ENCODE measurements at places on chromosomes 6 and 20. TPM values are rescaled to one million over a fixed set of nuclear protein-coding genes. Genes with fewer than 3 reads are reported as not detected.

SLC44A4 gene
- total RNA-seq = not detected

ZFP57 gene
- total RNA-seq = 11.5 TPM

LY6G5C gene
- 2.3 TPM for total RNA-seq

RUNX2 gene
- total RNA-seq = 4.8 TPM

OR2H1 gene
- not detected for total RNA-seq

KIAA1755 gene
- not detected for total RNA-seq

NKAPL gene
- total RNA-seq = 0.46 TPM

PACSIN1 gene
- 0.28 TPM for total RNA-seq

C6orf132 gene
- total RNA-seq = 0.18 TPM

CLIC5 gene
- total RNA-seq = 0.50 TPM

ULBP2 gene
- 0.43 TPM for total RNA-seq

HLA-DRA gene
- total RNA-seq = 12.2 TPM

HDGFL1 gene
- not detected for total RNA-seq

GRCh38 chr6:157961153-157961831, 20.4 kb upstream of the SYNJ2 start:
- DNase-seq = no peak

DNA sequence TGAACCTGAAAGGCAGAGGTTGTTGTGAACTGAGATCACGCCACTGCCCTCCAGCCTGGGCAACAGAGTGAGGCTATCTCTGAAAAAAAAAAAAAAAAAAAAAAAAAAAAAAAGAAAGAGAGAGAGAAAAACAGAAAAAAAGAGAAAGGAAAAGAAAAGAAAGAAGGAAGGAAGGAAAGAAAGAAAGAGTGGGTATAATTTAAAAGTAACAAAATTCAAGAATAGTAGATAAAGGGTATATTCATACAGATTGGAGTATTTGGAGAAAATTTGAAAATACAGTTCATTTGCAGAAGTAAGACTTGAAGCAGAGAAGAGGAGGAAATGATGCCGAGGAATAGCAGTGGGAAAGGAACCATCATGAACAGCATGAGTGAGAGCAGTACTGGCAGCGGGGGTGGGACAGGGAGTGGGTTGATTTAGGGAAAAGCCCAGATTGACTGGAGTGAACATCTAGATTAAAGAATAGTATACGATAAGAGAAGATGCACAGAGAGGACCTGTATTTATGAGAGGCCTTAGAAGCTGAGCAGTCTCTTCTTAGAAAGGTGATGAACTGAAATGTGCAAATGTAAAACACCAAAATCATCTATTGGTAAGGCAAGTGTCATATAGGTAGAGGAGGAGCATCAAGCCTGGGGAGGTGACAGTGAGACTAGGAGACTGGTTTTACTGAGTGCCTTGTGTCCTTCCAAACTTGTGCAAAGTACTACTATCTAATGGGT, 17.8 kb upstream of the HLA-DRB1 start:
- no peak for DNase-seq

DNA sequence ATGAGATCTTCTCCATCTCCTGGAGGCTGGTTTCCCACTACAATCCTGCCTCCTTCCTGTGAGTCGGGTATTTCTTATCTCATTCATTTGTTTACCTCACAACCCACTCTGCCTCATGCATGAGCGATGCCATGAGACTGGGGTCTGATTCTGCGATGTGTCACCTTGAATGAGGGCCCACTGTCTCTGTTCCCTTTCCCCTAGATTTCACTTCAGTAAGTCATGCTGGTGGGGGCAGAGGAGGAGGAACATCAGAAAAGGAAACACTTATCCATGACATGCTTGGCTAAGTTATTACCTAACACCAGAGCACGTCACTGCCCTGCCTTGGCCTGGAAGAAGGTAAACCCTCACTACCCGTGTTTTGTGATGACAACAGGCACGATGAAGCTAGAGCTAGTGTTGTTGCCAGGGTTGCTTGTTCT, 337.4 kb upstream of the PRDM1 start:
- no peak for DNase-seq

GRCh38 chr20:4065391-4065844, 50.1 kb upstream of the RNF24 start:
- no peak for DNase-seq

DNA sequence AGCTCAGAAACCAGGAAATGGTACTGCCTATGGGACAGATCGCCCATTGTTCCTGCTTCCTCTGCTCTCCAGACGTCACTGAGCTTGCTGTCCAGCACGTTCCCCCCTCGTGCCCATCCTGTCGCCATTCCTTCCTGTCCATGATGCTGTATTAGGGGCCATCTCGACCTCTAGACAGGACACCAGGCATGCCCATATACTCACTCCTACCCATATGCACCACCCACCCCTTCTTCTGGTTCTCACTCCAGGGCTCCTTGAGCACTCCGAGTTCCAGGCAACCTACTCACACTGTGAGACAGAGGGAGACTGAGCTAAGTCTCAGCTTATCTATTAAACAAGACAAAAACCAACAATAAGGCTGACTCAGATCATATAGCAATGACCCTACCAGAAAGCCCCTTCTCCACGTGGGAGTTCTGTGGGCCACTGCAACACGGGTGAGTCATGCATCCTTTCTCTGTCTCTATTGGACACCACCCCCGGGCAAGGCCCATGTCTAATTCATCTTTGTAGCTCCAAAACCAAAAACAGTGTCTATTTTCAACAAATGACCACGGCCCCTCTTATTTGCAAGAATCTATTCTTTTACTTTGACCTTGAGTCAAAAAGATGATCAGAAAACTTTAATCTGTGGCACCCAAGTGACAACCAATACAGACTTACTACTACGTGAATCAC, 65.7 kb downstream of the PSMG4 start:
- peak; percentile 38 for DNase-seq

DNA sequence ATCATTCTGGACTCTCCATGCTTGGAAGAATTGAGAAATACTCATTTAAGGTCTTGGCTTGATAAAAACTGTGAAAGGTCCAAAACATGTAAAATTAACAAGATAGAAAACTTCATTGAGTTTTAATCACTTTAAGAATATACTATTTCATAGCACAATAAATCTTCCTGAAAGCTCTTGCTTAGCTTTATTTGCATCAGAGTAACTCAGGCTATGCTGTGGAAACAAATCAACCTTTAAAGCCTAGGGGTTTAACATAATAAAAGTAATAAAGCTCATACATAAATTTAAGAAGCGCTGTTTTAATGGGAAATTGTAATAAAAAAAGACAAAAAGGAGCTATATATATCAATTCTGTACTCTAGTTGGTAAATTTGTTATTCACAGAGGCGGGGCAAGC, 77.2 kb upstream of the PTCHD4 start:
- no peak for DNase-seq

GRCh38 chr6:159104163-159104925, 59.6 kb upstream of the TAGAP start:
- DNase-seq = peak; percentile 81

GRCh38 chr6:3831761-3832530, 17.2 kb upstream of the FAM50B start:
- no peak for DNase-seq

GRCh38 chr6:55775029-55775318, 100.4 kb downstream of the BMP5 start:
- no peak for DNase-seq

GRCh38 chr6:135006386-135006914, 48.2 kb downstream of the HBS1L start:
- no peak for DNase-seq

- no peak for DNase-seq
These were observed 348.8 kb downstream of the TPBG start for GRCh38 chr6:82712389-82712788.

GRCh38 chr6:38591439-38591838, 48.3 kb downstream of the BTBD9 start:
- no peak for DNase-seq

- DNase-seq = no peak
These were observed 66.3 kb downstream of the NCOA3 start for GRCh38 chr20:47568019-47568418.

GRCh38 chr6:105045526-105045925, 88.6 kb downstream of the LIN28B start:
- DNase-seq = no peak

- no peak for DNase-seq
These were observed 390.8 kb downstream of the GJA1 start for GRCh38 chr6:121826156-121826810.

GRCh38 chr6:21881969-21882465, 288.5 kb downstream of the SOX4 start:
- DNase-seq = no peak

- no peak for DNase-seq
These were observed 8.9 kb downstream of the MANBAL start for GRCh38 chr20:37298190-37298939.

DNA sequence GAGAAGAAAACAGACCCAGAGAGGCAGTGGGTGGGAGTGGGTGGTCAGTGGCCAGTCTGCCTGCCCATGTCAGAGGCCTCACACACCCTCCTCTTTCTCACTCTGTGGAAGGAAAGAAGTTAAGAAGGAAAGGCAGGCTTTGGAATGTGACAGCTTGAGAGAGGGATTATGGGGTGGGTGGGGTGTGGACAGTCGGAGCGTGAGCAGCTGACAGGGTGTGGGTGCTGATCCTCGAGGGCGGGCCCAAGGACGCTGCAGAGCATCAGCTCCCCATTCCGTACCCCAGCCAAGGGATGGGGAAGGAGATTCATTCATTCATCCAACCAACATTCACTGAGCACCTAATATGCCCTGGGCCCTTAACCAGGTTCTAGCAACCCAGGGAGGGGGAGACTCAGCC, 4.8 kb downstream of the TGM6 start:
- no peak for DNase-seq

DNA sequence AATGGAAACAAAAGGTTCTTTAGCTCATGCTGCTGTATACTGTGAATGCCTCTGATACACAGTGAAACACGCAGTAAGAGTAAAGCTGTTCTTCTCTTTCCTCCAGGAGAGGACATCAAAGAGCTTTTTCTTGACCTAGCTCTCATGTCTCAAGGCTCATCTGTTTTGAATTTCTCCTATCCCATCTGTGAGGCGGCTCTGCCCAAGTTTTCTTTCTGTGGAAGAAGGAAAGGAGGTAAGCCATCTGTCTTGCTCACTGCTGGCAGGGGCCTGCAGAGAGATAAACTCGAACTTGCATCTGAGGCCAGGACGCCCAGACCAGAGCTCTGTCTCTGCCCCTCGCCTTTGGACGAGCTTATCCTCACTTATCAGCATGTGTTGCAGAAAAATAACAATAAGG, 37.7 kb downstream of the LY86 start:
- no peak for DNase-seq

DNA sequence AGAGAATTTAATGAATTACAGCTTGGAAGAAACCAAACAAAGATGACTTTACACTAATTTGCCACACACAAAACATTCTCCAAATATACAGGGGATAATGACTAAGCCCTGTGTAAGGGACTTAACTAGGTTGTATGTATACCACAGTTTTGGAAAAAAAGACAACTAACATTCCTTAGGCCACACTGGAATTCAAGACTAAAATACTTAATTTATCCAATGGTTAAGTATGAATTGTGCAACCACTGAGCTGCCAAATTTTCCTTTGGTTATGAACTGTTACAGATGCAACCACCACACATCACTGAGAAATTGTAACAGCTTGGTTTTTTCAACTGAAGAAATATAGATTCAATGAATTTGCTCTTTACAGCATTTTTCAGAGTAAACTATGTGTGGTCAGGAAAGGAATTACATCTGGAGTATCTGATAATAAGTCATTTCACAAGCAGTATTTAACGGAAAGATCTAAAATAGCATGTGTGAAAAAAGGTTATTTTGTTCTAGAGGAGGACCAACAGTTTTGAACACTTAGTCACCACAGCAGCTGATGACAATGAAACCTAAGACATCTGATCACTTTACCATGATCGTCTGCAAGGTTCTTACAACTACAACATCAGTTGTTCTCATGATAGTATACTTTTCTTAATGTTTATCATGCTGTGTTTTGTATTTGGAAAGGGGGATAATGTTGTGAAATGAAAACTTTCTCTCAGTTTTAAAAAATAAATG, 318.8 kb downstream of the BCKDHB start:
- no peak for DNase-seq

DNA sequence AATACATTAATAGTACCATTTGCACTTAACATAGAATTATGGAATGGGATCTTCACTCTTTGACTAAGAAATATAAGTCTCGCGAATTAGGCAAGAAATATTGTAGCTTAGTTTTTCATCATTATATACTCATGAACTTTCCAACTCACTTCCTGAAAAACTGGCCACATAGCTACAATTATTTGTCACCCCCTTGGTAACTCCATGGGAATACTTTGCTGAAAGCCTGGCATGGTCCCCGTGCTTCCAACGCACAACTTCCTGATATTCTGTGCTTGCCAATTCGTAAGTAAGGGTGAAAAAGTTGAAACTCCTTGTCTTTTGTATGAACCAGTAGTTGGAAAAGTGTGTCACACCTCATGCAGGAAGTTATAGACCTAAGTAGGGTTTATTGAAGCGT, 23.7 kb upstream of the HLA-DQA1 start:
- DNase-seq = no peak

GRCh38 chr20:63293456-63293855, 470 bp downstream of the COL20A1 start:
- no peak for DNase-seq

GRCh38 chr6:109853951-109854350, 124.2 kb upstream of the GPR6 start:
- no peak for DNase-seq

- no peak for DNase-seq
These were observed 206.3 kb downstream of the QKI start for GRCh38 chr6:163620670-163621330.

GRCh38 chr20:25037288-25038102, 20.4 kb downstream of the ACSS1 start:
- no peak for DNase-seq

- DNase-seq = no peak
These were observed 441.8 kb downstream of the PTPRT start for GRCh38 chr20:42747765-42748411.

- DNase-seq = no peak
These were observed 431 bp downstream of the LOC128125822 start for GRCh38 chr6:63572747-63573075.

GRCh38 chr6:122803171-122803661, 14.2 kb downstream of the SMPDL3A start:
- no peak for DNase-seq

GRCh38 chr6:101226677-101227135, 166.8 kb upstream of the GRIK2 start:
- peak; percentile 8 for DNase-seq

DNA sequence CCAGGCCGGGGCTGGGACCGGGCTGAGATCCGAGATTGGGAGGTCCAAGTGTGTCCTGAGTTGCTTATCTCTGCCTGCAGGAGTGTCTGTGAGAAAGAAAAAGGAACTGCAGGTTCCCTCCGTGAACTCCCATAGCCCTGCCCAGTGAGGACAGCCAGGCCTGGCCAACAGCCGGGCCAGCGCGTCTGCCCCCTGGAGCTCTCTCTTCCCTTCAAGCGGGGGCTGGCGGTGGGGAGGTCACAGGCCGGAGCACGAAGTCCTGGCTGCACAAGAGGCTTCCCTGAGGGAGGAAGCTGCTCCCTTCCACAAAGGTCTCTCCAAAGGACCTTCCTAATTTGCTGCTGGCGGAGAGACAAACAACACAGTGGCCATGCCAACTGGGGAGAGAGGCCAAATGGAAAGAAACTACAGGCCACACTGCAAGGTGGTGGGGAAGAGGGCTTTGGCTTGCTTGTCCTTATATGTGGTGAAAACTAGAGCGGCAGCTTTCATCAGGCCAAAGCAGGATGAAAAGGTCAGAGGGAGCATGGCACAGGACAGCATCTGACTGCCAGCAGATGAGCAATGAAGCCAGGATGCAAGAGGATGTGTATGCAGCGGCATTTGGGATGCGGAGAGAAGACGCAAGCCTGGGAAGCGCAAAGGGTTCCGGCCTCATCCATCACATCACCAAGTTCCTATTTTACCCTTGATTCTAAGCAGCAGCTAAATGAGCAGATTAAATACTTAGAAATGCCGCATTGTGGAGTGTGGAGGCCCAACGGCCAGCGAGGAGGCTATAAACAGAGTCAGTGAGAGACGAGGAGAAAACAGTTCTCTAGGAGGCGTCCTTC, 260.0 kb downstream of the ERMARD start:
- no peak for DNase-seq

All from activated naive CD8-positive, alpha-beta T cell treated with anti-CD3 and anti-CD28 coated beads for 36 hours (primary cell).